GM19239 (cell line): ENCODE measurements at places on chromosomes 4 and X.

DNA sequence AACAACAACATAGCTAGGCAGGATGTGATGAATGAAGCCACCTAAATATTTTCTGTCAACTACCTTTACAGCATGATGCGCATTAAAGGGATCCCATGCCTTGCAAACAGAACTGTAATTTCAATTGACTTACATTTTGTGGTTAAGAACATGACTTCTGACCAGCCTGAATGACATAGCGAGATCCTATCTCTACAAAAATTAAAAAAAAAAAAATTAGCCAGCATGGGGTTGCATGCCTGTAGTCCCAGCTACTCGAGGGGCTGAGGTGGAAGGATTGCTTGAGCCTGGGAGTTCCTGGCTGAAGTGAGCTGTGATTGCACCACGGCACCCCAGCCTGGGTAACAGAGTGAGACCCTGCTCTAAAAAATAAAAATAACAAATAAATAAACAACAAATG lies 680.6 kb downstream of the IQCM start:
- no peak for DNase-seq

DNA sequence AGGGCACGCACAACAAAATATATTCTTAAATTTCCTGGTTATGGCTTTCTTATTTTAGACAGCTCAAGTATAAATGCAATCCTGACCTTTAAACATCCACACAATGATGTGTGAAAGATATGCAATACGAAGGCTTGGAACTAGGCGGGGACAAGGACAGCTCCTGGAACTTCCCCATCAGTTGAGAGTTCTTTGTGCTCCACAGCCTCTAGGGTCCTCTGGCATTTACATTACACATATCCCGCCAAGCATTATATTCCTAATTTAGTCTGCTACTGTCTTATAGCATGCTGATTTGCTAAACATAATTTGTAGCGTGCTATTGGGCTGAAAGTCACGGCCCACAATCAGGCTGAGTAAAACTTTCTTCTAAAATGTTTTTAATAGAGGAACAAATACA lies 74.4 kb downstream of the FTHL17 start:
- DNase-seq, result no peak

- no peak for DNase-seq
Measured at GRCh38 chr4:87053802-87054767, 119.3 kb downstream of the AFF1 start.

- DNase-seq, result no peak
Measured at GRCh38 chrX:153750127-153750774, 13.8 kb upstream of the PLXNB3 start.

DNA sequence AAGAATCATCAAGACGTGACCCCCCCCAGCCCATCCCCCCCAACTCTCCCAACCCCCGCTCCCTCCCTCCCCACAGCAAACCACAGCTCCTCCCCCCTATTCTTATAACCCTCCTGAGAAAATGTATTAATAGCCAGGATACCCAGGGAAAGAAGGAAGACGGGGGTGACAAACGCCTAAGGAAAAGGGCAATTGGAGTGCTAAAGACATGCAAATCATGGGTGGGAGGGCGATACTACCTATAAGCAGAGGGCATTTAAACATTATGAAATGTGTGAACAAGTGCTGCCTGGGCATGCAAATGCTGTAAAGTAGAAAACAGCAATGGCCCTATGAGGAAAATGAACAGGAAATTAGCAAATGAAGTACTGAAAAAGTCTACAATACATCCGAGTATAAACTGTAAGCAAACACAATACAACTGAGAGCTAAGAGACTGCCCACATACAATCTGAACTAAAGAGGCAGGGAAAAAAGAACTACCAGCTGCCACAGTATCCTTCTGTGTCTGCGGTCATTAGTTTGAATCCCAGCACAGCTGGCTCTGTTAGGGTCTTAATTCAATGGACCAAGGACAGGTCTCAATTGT lies 2.4 kb downstream of the CXXC4 start:
- no peak for DNase-seq

DNA sequence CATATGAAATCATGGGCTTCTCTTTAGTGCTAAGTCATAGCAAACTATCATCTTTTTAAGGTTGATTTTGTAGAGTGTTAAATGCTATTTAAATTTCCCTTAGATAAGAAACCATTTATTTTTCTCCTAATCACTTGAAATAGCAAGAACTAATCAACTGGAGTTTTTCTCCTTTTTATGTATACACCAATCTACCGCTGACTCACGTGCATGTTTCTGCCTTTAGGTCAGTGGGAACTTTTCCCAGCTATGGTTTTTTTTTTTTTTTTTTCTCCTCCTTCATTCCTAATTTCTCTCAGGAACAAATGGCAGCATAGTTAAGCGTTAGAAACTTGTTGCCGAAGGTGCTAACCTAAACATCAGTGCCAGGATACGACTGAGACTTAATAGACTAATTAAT lies 176.4 kb downstream of the BMPR1B start:
- DNase-seq, result no peak

GRCh38 chr4:122898370-122899150 lies 23.8 kb downstream of the NUDT6 start:
- DNase-seq, result no peak

DNA sequence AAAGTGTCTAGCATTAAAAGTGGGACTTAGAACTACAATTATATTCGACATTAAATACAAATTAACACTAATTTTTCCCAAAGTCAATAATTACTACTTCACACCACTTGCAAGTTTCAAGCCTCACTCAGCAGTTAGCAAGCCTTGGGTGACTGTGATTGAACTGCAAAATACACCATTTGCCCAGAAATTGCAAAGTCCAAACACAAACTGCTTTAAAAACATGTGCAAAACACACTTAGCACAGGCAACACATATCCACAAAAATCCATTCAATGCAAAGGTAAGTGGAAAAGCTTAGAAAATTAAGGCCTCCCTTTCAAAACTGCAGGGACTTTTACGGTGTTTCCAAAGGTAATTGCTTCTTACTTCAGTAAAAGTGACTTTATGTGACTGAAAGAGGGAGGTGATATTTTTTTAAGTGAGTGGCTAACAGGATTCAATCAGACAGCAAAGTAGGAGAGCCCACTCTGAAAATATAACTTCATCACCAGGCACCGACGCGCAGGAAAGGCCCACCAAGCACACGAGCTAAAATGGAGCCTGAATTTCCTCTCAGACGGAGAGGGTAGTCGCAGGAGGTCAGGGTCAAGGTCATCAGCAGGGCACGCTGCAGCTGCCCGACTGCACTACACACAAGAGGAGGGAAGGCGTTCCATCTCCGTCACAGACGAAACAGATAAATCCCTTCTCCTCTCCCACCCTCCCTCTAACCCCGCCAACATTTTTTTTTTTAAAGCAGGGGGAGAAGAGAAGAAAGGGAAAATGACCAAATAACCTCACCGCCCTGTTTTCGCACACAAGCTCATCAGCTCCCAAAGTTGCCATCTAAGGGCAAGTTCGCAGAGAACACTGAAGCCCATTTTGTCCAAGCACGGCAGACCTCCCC lies 3.1 kb downstream of the ZNF827 start:
- DNase-seq, result peak; percentile 36

- DNase-seq, result no peak
Measured at GRCh38 chr4:140686796-140687195, 69.4 kb downstream of the TBC1D9 start.
